ENCODE measurements at places on chromosomes 13 and 19.

DNA sequence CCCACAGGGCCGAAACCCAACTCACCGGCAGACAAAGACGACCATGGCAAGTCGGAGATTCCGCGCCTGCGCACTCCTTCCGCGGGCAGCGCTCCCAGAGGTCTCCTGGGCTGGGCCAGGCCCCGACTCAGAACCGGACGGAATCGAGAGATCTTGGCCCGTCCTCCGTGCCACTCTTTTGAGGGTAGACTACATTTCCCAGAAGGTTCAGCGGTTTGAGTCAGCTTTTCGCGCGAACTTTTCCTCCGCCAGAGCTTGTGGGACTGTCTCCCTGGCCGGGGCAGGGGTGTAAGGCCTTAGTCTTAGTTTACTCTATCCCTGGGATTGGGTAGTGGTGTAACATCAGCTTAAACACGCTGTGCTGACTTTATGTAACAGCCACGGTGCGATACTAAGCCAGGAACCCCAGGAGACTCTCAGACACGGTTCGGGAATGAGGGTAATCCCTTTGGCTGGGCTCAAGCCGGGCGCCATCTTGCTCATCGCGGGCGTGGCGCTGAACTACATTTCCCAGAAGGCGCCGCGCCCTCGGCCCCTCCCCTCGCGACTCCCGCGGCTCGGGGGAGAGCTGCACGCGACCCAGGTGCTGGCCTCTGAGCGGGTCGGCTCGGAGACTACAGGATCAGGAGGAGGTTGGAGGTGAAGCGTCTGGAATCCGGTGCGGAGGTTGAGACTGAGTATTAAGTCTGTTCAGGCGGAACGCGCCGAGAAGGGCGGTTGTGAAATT lies at the start of gene ZNF260:
ZNF260 (minus strand) TSS at position 78 of the 727 bp plus-strand sequence. CDS start 13,033 bp downstream, outside the sequence.
- peak; percentile 96 for DNase-seq

DNA sequence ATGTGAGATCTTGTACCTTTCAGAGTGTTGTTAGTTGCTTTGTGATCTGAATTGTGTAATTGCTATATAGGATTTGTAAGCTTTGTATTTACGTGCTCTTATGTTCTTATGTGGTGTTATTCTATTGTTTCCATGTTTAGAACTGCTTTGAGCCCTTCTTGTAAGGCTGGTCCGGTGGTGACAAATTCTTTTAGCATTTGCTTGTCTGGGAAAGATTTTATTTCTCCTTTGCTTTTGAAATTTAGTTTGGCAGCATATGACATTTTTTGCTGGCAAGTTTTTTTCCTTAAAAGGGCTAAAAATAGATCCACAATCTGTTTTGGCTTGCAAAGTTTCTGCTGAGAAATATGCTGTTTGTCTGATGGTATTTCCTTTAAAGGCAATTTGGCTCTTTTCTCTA lies 1089.2 kb upstream of the PCDH9 start:
- DNase-seq, result no peak

- no peak for DNase-seq
Observed at GRCh38 chr13:24834902-24835510, 71.0 kb downstream of the RNF17 start.

GRCh38 chr19:10074153-10074552 lies 12.0 kb upstream of the SHFL start:
- no peak for DNase-seq

GRCh38 chr19:37583340-37583739 lies 11.3 kb downstream of the ZNF571 start:
- no peak for DNase-seq

DNA sequence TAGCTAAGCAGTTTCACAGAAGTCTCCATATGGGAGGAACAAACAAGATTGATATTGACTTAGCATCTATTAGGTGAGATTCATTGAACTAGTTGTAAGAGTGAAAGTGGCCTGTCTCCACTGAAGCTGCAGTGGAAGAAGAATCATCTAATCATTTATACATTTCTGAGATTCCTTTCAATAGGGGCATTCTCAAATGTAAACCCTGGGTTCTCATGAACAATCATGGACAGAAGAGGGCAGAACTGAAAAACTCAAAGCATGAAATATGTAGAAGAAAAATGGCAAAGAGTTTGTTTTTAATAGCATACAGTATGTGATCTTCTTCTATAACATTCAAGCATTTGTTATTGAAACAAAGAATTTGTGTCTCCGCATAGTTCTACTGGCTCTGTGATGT lies 17.6 kb upstream of the POSTN start:
- DNase-seq, result no peak

DNA sequence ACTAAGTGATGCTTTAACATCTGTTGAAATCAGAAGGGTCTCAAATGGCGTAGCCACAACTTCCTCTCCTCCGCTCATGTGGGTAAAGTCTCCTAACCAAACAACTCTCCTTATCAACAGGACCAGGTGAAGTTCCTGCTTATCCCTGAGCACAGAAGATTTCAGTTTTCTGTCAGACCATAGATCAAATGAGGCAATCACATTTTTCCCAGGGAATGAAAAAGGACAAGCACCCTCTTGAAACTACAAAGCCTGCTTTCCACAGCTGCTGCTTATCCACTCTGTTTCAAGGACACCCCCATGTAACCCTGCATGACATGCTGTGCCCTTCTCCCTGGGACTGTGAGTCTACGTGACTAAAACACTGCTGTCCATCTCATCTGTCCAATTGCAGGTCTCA lies 788.3 kb upstream of the SLITRK5 start:
- DNase-seq, result no peak

Measured in NCI-H1930 (cell line).